ENCODE measurements at places on chromosomes 2 and 18. TPM values are rescaled to one million over a fixed set of nuclear protein-coding genes. Genes with fewer than 3 reads are reported as not detected.

The CIAO1 gene
- total RNA-seq: 78.2 TPM

The RIT2 gene
- not detected for total RNA-seq

The MBD2 gene
- 45.1 TPM for total RNA-seq

The GCG gene
- total RNA-seq: not detected

The KYNU gene
- 1.7 TPM for total RNA-seq

The CFAP221 gene
- total RNA-seq: not detected

The RBMS1 gene
- total RNA-seq: 31.2 TPM

The CRYGD gene
- total RNA-seq: not detected

The SP140 gene
- not detected for total RNA-seq

The ZNF385B gene
- not detected for total RNA-seq

The MERTK gene
- not detected for total RNA-seq

The G6PC2 gene
- not detected for total RNA-seq

The GPR35 gene
- total RNA-seq: not detected

The TEX44 gene
- not detected for total RNA-seq

The HOXD3 gene
- not detected for total RNA-seq

The FOXI3 gene
- not detected for total RNA-seq

The PKP4 gene
- total RNA-seq: 36.5 TPM

The KCNE4 gene
- not detected for total RNA-seq

The CYRIA gene
- total RNA-seq: 0.30 TPM

The NCKAP5 gene
- 1.3 TPM for total RNA-seq

The SERPINB11 gene
- total RNA-seq: not detected

The DNAH7 gene
- not detected for total RNA-seq

The PEX13 gene
- 44.7 TPM for total RNA-seq

The SCN9A gene
- 0.15 TPM for total RNA-seq

The CKAP2L gene
- 11.3 TPM for total RNA-seq

The OTOF gene
- total RNA-seq: not detected

The MEP1B gene
- total RNA-seq: not detected

The PTPRN gene
- 0.08 TPM for total RNA-seq

The ACVR1C gene
- 0.30 TPM for total RNA-seq

The OXER1 gene
- not detected for total RNA-seq

The C2orf66 gene
- total RNA-seq: not detected

The FER1L5 gene
- 0.34 TPM for total RNA-seq

The DPP4 gene
- 0.27 TPM for total RNA-seq

The DUSP19 gene
- total RNA-seq: 1.1 TPM

The TEKT4 gene
- not detected for total RNA-seq

The TACR1 gene
- not detected for total RNA-seq

The HTR2B gene
- not detected for total RNA-seq

The FASTKD1 gene
- total RNA-seq: 10.9 TPM

The FIGN gene
- total RNA-seq: 0.70 TPM
